T-helper 9 cell (primary cell): ENCODE measurements at places on chromosomes 6 and 20.
A peak's percentile ranks its signal among the peaks of the same experiment; 100 is the strongest.

DNA sequence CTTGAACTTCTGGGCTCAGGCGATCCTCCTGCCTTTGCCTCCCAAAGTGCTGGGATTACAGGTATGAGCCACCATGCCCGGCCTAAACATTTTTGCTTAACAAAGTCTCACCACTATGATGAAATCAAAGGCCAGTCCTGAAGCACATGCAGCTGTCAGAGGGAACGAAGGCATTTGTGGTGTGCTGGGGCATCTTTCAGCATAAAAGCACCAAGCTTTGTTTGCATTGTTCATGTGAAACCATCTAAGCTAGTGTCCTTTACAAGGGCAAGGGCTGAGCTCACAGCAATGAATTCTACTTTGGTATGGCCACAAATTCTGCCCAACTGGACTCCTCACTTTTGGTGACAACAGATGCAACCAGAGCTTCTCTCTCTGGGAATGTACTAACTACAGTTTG, 66.8 kb downstream of the ZFP64 start:
- DNase-seq, result no peak

- no peak for DNase-seq
Observed at GRCh38 chr20:64276817-64277216, 21.3 kb downstream of the PCMTD2 start.

- DNase-seq, result no peak
Observed at GRCh38 chr6:73565767-73566485, 45.1 kb upstream of the EEF1A1 start.

DNA sequence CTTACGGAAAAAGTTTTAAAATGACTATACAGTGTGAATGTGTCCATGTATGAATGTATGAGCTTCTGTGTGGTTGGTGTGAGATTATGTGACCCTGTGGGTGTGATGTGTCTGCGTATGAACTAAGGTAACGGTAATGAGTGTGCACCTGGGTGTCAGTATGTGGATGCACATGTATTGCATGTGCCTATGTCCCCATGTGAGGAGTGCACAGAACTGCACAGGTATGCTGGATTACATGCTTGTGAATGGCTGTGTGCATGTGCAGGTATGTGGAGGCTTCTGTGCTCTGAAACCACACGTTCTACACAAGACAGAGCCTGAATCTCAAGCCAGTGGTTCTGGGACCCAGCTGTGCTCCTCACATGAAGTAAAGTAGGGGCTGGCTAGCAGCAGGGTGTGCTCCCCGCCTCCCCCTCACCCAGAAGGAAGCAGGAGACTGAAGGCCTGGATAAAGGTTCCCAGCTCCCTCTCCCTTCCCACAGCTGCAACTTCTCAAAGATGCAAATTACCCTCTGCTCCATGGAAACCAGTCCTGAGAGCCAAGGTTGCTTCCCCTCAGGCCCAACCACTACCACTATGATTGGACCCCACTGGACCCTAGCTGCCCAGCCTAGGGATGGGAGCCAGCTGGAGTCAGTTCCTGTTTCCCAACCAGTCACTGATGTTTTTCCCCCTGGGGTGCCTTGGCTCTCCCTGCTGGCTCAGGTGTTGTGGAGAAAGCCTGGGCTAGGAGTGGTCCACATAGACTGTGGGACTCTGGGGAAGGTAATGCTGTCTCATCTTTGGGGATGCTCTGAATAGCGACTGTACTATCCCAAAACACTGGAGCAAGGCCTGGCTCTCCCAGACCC, 24.8 kb upstream of the SPDEF start:
- no peak for DNase-seq

DNA sequence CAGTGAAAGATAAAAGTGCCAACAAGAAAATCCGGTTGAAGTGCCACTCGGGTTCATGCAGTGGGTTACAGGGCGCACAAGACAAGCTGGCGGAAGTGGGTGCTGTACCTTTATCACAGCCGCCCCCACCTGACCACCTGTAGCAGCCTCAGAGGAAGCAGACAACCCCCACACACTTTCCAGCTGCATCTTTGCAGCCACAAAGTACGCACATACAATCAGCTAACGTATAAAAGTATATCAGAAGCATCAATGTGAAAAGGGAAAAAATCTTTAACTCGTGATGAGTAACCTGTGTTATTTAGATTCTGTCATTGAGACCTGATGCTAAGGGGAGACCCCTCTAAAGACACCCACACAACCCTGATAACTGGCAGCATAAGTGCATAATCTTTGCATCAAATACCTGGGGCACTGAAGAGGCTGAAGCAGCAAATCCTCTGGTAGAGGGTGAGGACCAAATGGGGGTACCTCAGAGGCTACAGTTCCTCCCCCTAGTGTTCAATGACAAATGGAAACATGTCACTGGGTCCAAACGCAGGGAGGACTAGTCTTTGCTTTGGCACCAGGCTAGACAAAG, 22.1 kb downstream of the BACH2 start:
- DNase-seq, result peak; percentile 82

- DNase-seq, result no peak
Observed at GRCh38 chr6:21331235-21331634, 262.3 kb upstream of the SOX4 start.

DNA sequence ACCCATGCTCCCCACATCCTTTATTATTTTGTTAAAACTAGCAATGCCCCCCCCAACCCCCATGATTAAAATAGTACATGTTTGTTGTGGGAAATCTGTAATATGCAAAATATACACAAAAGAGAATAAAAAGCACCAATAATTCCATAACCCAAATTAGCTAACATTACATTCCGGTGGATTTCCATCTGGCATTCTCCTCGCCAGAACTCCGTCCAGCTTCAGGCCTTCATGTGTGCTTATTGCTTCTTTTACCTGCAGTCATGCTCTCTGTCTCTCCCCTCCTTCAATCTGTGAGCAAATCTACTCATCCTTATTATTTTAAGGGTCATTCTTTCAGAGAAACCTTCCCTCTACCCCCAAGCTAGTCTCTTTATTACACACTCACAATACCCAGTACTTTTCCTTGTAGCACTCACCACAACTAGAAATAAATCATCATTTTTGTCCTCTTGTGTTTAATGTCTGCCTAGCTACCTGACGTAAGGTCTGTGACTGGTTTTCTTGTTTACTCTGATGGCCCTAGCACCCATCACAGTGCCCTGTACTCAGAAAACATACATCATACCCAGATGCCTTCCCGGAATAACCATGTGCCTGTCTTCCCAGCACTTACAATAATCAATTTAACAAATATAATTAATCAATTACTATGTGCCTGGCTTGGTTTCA, 25.6 kb upstream of the IER3 start:
- DNase-seq, result no peak

DNA sequence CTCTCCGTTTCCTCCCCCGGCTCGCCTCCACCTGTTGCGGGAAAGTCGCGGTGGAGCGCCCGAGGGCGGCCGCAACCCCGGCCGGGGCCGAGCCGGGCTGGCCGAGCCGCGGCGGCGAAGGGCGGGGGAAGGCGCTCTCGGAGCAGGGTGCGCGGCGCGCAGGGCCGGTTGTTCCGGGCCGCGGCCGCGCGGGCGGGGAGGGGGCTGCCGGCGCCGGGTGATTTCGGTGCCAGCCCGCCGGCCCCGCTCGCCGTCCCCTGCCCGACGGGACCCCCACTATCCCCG, 235 bp downstream of the MAP7 start:
- DNase-seq, result no peak

GRCh38 chr6:10310826-10311225, 104.0 kb downstream of the TFAP2A start:
- DNase-seq, result no peak

DNA sequence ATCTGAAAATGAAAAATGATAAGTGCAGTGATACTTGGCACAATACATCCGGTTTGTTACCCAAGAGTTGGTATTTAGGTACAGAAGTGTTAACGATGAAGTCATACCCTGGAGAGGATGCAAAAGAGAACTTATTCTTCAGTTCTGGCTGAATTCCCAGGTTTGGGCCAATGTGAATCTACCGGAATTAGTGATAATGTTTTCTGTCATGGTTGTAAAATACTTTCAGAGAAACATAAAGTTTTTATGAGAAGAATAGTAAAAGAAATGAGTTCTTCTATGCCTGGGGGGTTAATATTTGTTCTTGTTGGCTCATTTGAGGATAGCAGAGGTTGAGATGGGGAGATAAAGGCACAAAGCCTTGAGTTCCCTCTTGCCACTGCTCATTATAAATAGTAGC, 509.9 kb upstream of the POU3F2 start:
- no peak for DNase-seq

- no peak for DNase-seq
Observed at GRCh38 chr6:148524976-148525375, 182.3 kb downstream of the SASH1 start.

GRCh38 chr6:89602166-89602565, 36.4 kb downstream of the LYRM2 start:
- DNase-seq, result no peak

DNA sequence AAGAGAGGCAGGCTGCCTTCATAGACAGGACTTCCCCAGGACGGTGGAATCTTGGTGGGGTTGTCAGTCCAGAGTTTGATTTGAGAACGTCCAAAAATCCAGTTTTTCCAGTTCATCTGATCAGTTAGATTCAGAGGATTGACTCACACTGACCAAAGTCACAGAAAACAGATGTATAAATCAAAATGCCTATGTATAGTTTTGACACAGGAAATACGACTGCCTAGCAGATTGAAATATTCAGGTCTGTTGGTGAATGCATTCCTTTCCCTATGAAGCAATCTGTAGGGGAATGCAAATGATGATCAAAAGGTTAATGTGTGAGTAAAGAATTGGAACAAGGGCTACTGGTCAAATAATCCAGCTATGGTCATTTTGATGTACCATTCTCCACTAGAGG, 29.7 kb upstream of the GFOD1 start:
- no peak for DNase-seq

- DNase-seq, result no peak
Observed at GRCh38 chr20:22465622-22466446, 118.5 kb downstream of the FOXA2 start.

- DNase-seq, result no peak
Observed at GRCh38 chr6:91751526-91751925, 1164.7 kb upstream of the MAP3K7 start.

GRCh38 chr6:81790034-81790433, 37.6 kb upstream of the TENT5A start:
- DNase-seq, result no peak

GRCh38 chr6:10416863-10417641, 2.2 kb upstream of the TFAP2A start:
- no peak for DNase-seq

GRCh38 chr6:155599561-155599960, 143.9 kb upstream of the NOX3 start:
- no peak for DNase-seq

- DNase-seq, result no peak
Observed at GRCh38 chr6:113936093-113936934, 34.6 kb downstream of the HDAC2 start.

DNA sequence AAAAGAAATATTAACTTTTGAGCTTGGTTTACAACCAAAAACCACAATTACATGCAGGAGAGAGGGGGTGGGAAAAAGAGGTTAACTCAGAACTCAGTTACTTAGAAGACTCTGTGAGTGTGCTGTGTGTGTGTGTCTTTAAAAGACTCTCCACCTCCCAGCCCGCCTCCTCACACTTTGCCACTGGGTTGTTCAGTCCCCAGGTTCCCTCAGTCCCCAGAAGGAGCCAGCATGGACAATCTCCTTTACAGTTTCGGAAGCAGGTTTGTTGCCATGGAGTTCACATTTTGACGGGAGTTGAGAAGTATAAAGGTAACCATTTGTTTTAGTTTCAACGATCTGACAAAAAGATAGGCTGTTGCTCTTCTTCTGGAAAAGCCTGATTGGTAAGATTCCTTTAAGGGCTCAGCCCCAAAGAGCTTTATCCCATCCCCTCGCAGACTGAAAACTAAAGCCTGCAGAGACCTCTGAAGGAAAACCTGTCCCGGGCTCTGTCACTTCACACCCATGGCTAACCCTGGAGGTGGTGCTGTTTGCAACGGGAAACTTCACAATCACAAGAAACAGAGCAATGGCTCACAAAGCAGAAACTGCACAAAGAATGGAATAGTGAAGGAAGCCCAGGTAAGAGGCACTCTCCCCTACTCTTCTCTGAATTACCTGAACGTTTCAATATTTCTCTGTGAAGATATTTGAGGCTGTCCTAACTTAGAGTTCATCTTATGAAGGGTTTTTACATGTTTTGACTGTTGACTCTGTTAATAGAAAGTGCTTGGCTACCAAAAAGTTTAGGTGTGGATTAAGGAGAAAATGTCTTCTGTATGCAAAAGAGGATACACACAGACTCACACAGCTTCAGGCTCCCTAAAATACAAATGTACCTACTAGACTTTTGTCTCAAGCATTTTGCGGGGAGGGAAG, at the start of gene SPTLC3:
SPTLC3 (plus strand) TSS at position 212 of the 921 bp plus-strand sequence; CDS start at position 508, 296 bp downstream.
- DNase-seq, result no peak
